ENCODE measurements at places on chromosomes 2 and 18.
A peak's percentile ranks its signal among the peaks of the same experiment; 100 is the strongest.

GRCh38 chr2:238642973-238643372 lies 204.9 kb upstream of the TWIST2 start:
- DNase-seq: no peak

DNA sequence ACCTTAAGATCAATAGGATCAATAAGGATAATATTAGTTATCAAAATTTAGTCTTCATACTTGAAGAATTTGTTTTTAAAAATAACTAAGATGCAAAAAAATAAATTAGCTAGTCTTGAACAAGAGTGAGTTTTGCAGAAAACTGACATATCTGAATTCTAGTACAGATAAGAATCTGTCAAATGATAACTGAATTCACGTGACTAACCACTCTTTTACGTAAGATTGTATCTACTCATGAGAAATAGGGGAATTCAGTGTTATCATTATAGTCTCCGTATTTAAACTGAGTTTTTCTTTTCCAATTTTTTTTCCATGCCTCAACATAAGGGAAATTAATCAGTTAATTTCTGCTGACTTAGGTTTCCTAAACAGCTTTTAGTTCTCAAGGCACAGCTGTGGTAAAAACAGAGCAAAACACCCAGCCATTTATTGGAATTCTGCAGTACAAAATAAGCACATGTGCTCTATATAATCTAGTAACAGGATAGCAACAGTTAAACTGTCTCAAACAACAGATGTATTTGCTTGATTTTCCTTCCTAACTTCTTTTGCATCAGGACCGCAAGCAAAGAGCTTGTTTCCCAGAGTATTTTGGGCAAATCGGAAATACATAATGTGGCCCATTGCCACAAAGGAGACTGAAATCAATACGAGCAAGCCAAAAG lies 19.1 kb downstream of the SLC40A1 start:
- DNase-seq: no peak

DNA sequence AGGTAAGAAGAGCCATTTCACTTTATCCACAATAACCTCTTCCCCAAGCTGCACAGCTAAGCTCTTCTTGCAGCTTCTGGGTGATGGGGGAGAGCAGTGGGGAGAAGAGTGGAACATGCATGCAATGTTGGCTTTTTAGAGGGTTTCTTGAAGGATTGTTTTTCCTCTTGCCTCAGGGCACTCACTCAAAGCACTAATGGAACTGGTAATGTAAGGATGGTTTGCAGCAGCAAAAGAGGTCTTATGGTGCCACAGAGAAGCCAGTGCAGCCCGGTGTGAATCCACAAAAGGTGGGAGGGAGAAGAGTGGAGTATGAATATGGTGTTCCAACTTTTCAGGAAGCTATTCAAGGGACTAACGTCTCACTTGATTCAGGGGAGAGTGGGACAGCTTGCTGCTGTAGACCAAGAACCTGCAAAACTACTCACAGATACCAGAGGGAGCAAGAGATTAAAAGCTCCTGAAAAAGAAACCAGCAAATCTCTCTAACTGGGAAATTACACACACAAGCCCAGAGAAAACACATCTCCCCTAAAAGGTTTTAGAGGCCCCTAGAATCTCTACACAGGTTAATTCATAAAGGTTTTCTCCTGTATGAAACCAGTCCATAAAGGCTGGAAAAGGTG lies 116.4 kb downstream of the CHN1 start:
- DNase-seq: no peak

- no peak for DNase-seq
Observed at GRCh38 chr2:143899987-143900386, 619.9 kb downstream of the ZEB2 start.

GRCh38 chr2:208265371-208265800 lies 669 bp upstream of the PIKFYVE start:
- DNase-seq: peak; percentile 44

GRCh38 chr2:20939931-20940795 lies 103.7 kb downstream of the APOB start:
- no peak for DNase-seq

- DNase-seq: no peak
Observed at GRCh38 chr18:49651033-49651432, 89.2 kb downstream of the LIPG start.

- DNase-seq: no peak
Observed at GRCh38 chr2:33268246-33268831, 208.1 kb upstream of the RASGRP3 start.

GRCh38 chr18:79698668-79699335 lies 19.2 kb downstream of the CTDP1 start:
- DNase-seq: no peak

DNA sequence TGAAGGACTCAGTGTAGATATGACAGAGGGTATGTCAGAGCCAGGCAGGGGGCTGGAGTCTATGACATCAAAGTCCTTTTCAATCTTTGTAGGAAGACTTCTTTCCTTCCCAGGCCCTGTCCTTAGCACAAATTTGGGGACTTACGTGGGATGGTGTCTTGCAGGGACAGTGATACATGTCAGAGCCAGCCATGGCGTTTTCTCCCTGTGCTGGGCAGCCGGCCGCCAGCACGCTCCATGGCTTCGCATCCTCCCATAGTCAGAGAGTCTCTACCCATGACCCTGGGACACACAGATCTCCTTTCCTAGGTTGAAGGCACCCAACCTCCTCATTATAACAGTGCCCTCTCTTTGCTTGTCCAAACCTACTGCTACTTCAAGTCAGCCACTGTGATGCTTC lies 156.9 kb upstream of the MYCN start:
- DNase-seq: no peak

DNA sequence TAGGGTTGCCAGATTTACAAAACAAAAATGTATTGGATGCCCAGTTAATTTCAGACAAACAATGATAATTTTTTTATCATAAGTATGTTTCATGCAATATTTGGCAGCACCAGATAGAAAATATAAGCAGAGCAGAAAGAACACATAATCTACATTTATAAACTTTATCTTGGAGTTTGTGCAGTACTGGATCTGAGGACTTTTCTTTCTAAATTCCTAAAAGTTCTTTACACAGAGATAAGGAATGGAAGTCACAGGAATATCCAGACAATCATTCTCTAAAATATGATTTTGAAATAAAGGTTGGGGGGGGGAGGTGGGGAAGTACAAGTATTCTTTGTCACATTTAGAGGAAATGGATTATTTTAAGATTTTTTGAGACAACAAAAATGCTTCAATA lies 28.8 kb upstream of the MC4R start:
- no peak for DNase-seq

DNA sequence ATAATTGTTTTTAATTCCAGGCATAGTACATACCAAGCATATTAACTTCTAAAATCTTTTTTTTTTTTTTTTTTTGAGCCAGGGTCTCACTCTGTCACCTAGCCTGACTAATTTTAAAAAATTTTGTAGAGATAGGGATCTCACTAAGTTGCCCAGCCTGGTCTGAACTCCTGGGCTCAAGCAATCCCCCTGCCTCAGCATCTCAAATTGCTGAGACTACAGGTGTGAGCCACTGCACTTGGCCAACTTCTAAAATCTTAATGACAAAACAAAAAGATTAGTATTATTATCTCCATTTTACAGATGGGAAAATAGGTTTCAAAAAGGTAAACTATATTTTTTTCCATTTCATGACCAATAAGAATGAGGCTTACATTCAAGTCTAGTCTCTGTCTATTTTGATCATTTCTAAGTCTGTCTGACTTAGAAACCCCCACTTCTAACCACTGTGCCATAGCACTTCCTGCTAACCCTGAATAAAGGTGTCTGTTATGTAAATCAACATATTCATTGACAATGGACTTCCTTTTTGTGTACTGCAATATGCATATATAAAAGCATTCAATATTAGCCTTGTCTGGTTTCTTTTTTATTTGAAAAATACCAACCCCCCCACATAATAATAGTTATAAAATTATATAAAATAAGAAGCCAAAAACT lies 28.7 kb upstream of the ZEB2 start:
- peak; percentile 51 for DNase-seq

GRCh38 chr2:226760412-226761194 lies 39.0 kb downstream of the IRS1 start:
- DNase-seq: no peak

- DNase-seq: no peak
Observed at GRCh38 chr2:169027234-169027633, 3.9 kb downstream of the ABCB11 start.

- no peak for DNase-seq
Observed at GRCh38 chr2:40642237-40642636, 190.3 kb upstream of the SLC8A1 start.

- DNase-seq: no peak
Observed at GRCh38 chr2:45285311-45285710, 276.1 kb upstream of the SIX2 start.

DNA sequence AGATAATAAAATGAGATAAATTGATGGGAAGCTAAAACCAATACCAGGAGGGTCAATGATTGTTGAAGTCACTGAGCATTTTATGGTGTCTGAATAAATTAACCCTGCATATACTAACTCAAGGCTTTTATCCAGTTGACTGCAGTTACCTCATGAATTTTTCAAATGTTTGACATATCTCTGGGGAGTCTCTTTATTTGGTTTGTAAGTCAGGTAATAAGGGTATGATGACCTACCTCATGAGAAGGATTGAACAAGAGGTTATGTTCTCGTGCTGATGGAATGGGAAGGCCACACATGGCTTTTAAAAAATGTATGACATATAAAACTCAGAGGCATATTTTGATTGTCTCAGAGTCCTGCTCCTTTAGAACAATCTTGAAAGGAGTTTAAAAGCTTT lies 237.6 kb downstream of the THSD7B start:
- no peak for DNase-seq

- DNase-seq: no peak
Observed at GRCh38 chr2:165348441-165348840, 109.2 kb downstream of the SCN2A start.

DNA sequence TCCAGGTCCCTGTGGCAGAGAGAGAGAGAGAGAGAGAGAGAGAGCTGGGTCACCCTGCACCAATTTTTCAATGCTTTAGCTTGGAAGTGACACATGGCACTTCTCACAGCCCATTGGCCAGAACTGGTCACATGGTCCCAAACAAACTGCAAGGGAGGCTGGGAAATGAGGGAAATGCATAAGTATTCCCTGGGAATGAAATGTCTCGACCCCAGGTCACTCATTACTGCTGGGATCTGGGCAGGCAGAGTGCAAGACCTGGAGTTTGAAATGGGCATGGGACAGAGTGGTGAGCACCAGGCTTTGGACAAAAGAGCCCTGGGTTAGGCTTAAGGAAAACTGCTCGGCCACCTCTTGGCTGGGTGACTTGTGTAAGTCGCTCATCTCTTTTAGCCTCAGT lies 37.0 kb downstream of the SMAD7 start:
- DNase-seq: no peak

GRCh38 chr2:170492010-170492409 lies 223.1 kb upstream of the SP5 start:
- no peak for DNase-seq

DNA sequence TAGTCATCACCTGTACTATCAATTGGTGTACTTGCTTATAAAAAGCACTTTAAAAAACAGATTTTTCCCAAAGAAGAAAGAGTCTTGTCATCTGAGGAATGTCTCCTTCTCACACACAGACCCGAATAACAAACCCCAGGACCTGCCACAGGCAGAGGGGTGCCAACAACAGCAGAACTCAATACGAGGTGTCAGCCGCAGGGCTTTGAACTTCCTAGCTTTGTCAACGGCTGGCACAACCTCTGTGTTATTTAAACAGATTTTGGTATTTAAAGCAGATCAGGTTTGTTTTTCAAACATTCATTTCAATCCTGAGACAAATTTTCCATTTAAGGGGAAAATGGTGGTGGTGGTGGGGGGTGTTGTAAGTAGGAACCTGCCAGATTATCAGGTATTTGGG lies 138.4 kb upstream of the RIOK3 start:
- DNase-seq: no peak

GRCh38 chr2:170005702-170006101 lies 172.2 kb upstream of the MYO3B start:
- DNase-seq: no peak

DNA sequence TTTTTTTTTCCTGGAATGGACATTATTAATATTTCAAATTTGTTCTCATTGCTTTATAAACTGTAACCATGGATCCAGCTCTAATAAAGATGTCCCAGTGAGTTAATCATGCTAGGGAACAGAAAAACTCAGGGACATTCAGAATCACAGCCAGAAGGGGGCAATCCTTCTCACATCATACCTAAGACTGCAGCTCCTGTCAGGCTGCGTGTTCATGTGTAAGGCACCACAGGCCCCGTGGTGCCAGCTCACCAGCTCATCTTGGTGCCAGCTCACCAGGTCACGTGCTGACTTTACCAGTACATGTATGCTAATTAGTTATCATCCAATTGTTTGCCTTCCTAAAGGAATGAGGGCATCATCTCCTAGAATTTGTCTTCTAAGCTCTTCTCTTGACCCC lies 84.7 kb upstream of the NEDD4L start:
- DNase-seq: no peak

- no peak for DNase-seq
Observed at GRCh38 chr2:39431592-39432316, 5.3 kb downstream of the MAP4K3 start.

DNA sequence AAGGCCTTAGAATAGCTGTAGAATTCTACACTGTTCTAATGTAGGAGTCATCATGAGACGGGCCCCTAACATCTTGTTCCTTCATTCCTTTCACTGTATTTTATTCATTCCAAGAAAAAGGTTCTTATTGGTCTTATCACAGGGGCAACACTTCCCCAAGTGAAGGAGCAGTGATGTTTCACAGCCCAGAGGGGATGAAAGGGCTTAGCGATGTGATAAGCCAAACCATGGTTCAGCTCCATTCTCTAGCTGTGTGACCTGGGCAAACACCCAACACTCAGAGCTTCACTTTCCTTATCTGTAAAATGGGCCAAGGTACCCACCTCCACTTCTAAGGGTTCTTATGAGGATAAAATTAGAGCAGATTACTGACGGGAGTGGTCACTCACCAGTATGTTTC lies 25.4 kb upstream of the HS6ST1 start:
- DNase-seq: no peak

DNA sequence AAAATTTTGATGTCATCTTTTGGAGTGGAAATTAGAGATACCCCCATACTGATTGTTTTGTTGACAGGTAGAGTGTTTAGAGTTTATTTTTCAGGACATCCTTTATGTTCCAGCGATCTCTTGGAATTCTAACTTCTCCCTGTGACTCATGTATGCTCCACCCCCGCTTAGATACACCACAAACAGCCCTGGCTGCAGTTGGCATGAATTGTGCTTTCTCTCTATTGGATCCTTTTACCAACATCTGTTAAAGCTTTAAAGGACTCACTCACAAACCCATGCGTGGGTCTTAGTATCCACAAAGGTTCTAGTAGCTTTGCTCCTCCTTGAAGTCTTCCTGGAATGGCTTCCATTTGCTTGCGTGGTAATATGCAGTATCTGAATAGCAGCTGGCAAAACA lies 409.5 kb upstream of the POU3F3 start:
- DNase-seq: no peak

DNA sequence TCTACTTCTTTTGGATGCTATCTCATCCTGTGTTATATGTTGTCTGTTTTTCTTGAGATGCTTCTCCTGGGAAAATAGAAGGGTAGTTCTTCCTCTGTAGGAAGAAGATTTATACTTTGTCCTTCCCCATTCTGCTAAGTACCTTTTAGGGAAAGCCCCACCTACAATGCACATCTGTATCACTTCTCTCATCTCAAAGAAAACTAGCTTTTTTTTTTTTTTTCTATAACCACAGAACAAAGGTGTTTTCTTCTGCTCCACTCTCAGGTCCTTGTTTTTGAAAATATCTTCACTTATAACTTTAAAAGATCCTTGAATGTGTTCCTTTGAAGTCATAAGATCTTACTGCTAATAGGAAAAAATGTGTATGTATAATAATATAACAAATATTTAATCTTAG lies 30.8 kb downstream of the CCDC150 start:
- DNase-seq: no peak

- no peak for DNase-seq
Observed at GRCh38 chr2:195543063-195543462, 114.0 kb upstream of the SLC39A10 start.

- DNase-seq: no peak
Observed at GRCh38 chr18:42310956-42311355, 355.9 kb downstream of the PIK3C3 start.
